ENCODE measurements at places on chromosomes 1 and 21. TPM values are rescaled to one million over a fixed set of nuclear protein-coding genes. Genes with fewer than 3 reads are reported as not detected.
A peak's percentile ranks its signal among the peaks of the same experiment; 100 is the strongest.

DNA sequence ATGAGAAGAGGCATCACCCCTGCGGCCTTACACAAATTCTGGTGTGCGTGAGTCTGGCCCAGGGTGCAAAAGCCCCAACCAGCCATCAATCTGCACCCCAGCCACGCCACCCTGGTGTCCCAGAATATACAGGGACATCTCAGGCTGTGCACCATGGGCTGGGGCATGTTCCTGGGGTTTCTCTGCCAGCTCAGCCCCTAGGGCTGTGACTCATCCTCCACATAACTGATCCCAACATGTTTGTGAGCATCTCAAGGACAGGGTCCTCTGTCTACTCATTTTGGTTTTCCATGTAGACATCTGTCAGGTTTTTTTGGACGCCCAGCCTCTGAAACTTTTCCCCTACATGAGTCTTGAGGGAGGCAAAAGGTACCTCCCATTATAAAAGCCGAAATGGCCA, 511 bp downstream of the ZNF683 start:
- no peak overlapping the region for H3K4me3 ChIP-seq
- H3K27me3 ChIP-seq = no peaks in the 10 kb centered on the region
- peaks cover 10% of the 10 kb centered on the region for H3K4me1 ChIP-seq
- peaks cover 3% of the 10 kb centered on the region for H3K36me3 ChIP-seq
- no peak overlapping the region for H3K27ac ChIP-seq
- peak; percentile 72 for DNase-seq

GRCh38 chr1:194103101-194103500, 916.7 kb upstream of the B3GALT2 start:
- H3K4me1 ChIP-seq = no peaks in the 10 kb centered on the region
- no peak overlapping the region for H3K27ac ChIP-seq
- DNase-seq = no peak

Gene ADGRB2
- total RNA-seq = 1.7 TPM

Gene CELA2A
- total RNA-seq = not detected

Gene GDAP2
- total RNA-seq = 27.3 TPM
